PC-3 (cell line): ENCODE measurements at places on chromosomes 2 and 18. TPM values are rescaled to one million over a fixed set of nuclear protein-coding genes. Genes with fewer than 3 reads are reported as not detected.

The C2orf80 gene
- total RNA-seq = not detected in 2 replicates

The ABHD1 gene
- total RNA-seq = 0.36 TPM in 1 of 2 replicates, not detected in the other

The ARL4C gene
- 19.9 and 21.7 TPM in 2 replicates for total RNA-seq

The COBLL1 gene
- 3.6 and 4.3 TPM in 2 replicates for total RNA-seq

The ZBTB7C gene
- total RNA-seq = 1.1 and 1.3 TPM in 2 replicates

The ENOSF1 gene
- total RNA-seq = 44.2 and 61.0 TPM in 2 replicates

DNA sequence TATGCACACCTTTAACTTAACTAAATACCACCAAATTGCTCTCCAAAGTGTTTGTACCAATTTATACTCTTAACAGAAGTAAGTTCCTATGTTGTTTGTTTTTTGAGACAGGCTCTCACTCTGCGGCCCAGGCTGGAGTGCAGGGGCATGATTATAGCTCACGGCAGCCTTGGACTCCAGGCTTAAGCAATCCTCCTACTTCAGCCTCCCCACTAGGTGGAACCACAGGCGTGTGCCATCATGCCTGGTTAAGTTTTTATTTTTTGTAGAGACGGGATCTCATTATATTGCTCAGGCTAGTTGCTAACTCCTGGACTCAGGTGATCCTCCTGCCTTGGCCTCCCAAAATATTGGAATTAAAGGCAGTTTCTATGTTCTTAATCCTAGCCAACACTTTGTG, 13.1 kb upstream of the NAB1 start:
- no peaks in the 10 kb centered on the region for H3K36me3 ChIP-seq
- peaks cover 20% of the 10 kb centered on the region for H3K4me1 ChIP-seq
- no peaks in the 10 kb centered on the region for H3K27me3 ChIP-seq
- no peak for DNase-seq
- no peak overlapping the region for H3K4me3 ChIP-seq
- H3K27ac ChIP-seq = no peak overlapping the region

DNA sequence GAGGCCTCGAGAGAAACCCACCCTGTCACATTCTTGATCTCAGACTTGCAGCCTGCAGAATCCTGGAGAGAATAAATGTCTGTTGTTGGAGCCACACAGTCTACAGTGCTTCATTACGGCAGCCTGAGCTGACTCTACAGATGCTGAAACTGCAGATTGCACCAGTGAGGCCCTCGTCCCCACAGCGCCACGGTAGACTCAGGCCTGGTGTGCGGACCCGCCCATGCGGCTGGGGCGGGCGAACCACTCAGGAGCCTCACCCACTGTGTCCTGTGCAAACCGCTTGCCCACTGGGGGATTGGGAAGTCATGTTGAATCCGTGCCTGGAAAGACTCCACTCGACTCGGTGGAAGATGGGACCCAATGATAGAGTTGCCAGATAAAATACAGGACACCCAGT, 125.2 kb upstream of the COPS8 start:
- H3K4me3 ChIP-seq = no peak overlapping the region
- H3K4me1 ChIP-seq = no peaks in the 10 kb centered on the region
- H3K36me3 ChIP-seq = no peaks in the 10 kb centered on the region
- H3K27me3 ChIP-seq = no peaks in the 10 kb centered on the region
- H3K27ac ChIP-seq = no peak overlapping the region
- no peak for DNase-seq

GRCh38 chr2:37323176-37323780, 1.4 kb downstream of the PRKD3 start:
- H3K4me3 ChIP-seq = peak overlapping the region; percentile 93
- H3K27ac ChIP-seq = no peak overlapping the region
- H3K4me1 ChIP-seq = peaks cover 26% of the 10 kb centered on the region
- H3K36me3 ChIP-seq = no peaks in the 10 kb centered on the region; the same call in 1 of the 2 replicates
- no peak for DNase-seq

GRCh38 chr2:225070811-225071210, 28.5 kb upstream of the DOCK10 start:
- H3K27me3 ChIP-seq = no peaks in the 10 kb centered on the region
- no peak overlapping the region for H3K4me3 ChIP-seq
- H3K36me3 ChIP-seq = no peaks in the 10 kb centered on the region
- no peak for DNase-seq

DNA sequence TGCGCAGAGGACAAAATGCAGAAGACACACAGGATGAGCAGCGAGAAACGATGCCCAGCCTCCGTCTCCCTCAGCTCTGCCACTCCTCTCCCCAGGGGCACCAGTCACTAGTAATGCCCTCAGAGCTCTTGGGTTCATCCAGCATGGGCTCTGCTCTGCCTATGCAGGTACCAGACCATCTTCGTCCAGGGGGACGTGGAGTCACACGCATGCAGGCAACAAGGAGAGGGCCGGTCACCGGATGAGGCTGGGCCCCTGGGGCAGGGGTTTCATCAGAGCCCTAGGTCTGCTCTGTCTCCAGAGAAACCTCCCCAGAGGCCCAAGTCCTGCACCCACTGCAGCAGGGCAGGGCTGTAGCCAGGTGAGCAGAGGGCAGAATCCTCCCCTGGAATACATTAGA, 23.9 kb downstream of the RAB31 start:
- no peak for DNase-seq
- no peak overlapping the region for H3K4me3 ChIP-seq
- no peaks in the 10 kb centered on the region for H3K36me3 ChIP-seq
- H3K27ac ChIP-seq = no peak overlapping the region
- H3K27me3 ChIP-seq = no peaks in the 10 kb centered on the region

DNA sequence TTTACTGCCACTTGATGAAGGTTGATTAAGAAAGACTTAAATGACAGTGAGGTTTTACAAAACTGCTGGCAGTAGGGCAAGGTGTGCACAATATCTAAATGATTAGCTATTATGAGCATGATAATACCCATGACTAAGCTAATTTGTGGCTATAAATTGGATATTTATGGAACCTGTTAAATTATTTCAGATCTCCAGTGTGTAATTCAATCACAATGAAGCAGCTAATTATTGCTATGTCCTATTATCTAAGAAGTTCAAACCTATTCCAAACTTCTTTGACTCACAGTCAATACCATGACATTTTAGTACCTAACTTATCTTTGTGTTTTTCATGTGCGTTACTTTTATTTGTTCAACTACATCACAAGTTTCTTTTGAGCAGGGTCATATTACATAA, 253.8 kb upstream of the MMADHC start:
- no peaks in the 10 kb centered on the region for H3K36me3 ChIP-seq
- H3K27me3 ChIP-seq = no peaks in the 10 kb centered on the region
- no peak for DNase-seq

- H3K27ac ChIP-seq = no peak overlapping the region
- H3K36me3 ChIP-seq = no peaks in the 10 kb centered on the region
- peaks cover 16% of the 10 kb centered on the region; the same call in 1 of the 2 replicates for H3K27me3 ChIP-seq
- H3K4me3 ChIP-seq = no peak overlapping the region
These were observed 25.5 kb upstream of the EXOC6B start for GRCh38 chr2:72851333-72851732.

DNA sequence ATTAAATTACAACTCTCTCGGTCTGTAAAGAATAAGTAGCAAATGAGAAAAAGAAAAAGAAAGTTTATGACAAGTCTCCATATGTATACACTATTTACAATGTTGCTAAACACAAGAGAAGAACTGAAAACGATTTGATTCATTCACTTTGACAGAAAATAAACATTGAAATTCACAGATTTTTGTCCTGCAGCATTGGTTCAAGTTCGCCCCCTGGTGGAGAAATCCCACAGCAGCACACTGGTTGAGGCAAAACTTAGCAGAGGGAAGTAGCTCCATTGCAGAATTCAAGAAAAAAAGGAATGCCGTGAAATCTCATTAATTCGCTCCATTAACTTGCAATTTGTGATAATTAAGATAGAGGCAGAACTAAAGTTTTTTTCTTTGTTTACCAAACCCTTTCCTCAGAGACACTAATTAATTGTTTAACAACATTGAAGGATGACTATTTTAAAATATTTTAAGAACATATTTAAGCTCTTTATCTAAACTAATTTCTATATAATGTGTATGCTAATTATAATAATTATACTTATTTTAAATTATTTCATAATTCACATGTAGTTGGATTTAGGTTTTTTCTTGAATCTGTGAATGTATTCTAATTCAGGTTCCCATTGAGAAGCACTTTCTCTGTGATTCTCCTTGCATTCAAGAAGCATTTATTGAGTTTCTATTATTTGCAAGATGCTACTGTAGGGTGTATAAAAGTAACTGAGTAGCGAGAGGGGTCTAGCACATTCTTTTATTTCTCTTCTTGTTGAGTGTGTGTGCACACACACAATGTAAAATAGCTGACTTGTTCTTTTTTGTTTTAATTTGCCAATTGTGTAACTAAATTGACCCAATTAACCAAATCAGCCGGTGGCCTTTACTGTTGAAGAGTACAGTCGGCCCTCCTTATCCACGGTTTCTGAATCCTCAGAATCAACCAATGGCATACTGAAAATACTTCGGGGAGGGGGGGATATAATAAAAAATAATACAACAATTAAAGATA, 74.1 kb downstream of the COL4A3 start:
- H3K4me1 ChIP-seq = no peaks in the 10 kb centered on the region

- no peaks in the 10 kb centered on the region for H3K36me3 ChIP-seq
- H3K4me1 ChIP-seq = no peaks in the 10 kb centered on the region
- peak; percentile 37 for DNase-seq
- no peak overlapping the region for H3K4me3 ChIP-seq
These were observed 417.6 kb upstream of the LINC00305 start for GRCh38 chr18:64566456-64566855.

DNA sequence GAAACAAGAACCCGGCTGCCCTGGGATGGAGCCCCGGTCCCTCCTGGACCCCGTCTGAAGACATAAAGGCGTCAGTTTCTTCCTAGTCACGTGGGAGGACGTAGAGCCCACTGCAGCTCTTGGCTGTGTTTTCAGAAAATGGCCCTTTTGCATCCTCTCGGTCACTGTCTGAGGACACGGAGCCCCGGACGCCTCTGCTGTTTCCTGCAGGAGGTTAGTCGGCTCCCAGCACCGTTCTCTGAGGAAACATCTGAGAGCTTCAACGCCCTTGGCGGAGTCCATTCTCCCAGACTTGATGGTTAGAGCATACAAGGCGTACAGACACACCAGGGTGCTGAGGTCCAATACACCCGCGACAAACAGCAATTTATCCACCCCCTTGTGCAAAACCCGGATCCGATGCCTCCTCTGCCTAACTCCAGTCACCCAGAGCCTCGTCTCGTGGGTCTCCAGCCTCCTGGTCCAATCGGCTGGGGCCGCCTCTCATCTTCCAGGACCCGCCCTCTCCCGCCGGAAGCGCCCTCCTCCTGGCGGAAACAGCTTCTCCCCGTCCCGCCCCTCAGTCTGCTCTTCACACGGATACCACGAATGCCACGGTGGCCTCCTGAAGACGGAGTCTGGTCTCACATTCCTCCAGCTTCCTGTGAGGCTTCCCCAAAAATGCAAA, 119.4 kb downstream of the TMEM18 start:
- peaks cover 72% of the 10 kb centered on the region for H3K27me3 ChIP-seq
- no peak for DNase-seq
- H3K27ac ChIP-seq = no peak overlapping the region

DNA sequence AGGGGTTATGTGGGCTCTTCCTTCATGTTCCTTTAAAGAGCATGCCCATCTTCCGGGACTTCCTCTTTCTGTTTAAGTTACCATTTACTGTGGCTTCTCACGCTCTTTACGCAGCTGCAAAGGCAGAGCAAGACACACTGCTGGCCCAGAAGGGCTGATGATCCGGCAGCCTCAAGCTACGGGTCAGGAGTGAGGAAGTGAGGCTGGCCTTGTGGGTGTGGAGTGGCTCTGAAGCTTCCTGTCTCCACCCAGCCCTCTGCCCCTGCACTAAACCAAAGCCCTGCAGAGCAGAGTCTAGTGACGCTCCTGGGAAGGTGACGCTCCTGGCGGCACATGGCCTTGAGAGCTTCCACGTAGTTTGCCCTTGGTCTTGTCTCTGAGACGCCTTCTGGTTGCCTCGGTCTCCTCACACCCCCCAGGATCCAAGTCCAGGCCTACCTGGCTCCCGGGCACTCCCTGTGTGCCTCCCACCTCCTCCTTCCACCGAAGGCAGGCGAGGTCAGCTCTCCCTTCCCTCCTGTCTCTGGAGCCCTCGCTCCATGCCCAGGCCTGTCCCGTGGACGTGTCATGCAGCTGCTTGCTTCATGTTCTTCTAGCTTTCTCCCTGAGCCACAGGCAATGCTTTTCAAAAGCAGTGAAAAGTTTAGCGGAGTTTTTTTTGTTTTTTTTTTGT, 50.3 kb downstream of the ARL4C start:
- H3K27ac ChIP-seq = no peak overlapping the region
- no peak for DNase-seq
- H3K27me3 ChIP-seq = no peaks in the 10 kb centered on the region
- no peak overlapping the region for H3K4me3 ChIP-seq

GRCh38 chr2:3126911-3127621, 250.6 kb downstream of the EIPR1 start:
- H3K4me3 ChIP-seq = no peak overlapping the region
- no peak overlapping the region for H3K27ac ChIP-seq
- no peaks in the 10 kb centered on the region for H3K36me3 ChIP-seq
- no peaks in the 10 kb centered on the region for H3K4me1 ChIP-seq
- no peaks in the 10 kb centered on the region; the same call in 1 of the 2 replicates for H3K27me3 ChIP-seq

DNA sequence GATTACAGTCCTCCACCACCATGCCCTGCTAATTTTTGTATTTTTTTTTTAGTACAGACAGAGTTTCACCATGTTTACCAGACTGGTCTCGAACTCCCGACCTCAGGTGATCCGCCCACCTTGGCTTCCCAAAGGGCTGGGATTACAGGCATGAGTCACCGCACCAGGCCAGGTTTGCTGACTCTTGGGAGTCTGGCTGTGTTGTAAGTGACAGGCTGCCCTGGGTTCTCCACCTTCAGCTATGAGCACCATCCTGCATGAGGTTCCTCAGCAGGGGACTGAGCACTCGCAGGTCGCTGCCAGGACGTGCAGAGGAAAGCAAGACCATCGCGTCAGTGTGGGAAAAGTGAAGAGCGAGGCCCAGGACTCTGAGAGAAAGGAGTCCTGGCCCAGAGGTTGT, 112.6 kb upstream of the NDUFV2 start:
- no peaks in the 10 kb centered on the region for H3K27me3 ChIP-seq
- no peak overlapping the region for H3K27ac ChIP-seq
- DNase-seq = peak; percentile 21
- H3K4me3 ChIP-seq = no peak overlapping the region
- H3K36me3 ChIP-seq = no peaks in the 10 kb centered on the region
- H3K4me1 ChIP-seq = peaks cover 7% of the 10 kb centered on the region

GRCh38 chr2:159185401-159186130, 100.9 kb downstream of the WDSUB1 start:
- DNase-seq = peak; percentile 31
- no peak overlapping the region for H3K4me3 ChIP-seq
- H3K27ac ChIP-seq = no peak overlapping the region
- peaks cover 6% of the 10 kb centered on the region; the same call in 1 of the 2 replicates for H3K36me3 ChIP-seq

GRCh38 chr2:10375570-10376281, 72.4 kb downstream of the ODC1 start:
- H3K36me3 ChIP-seq = peaks cover 6% of the 10 kb centered on the region; the same call in 1 of the 2 replicates
- no peak for DNase-seq
- H3K4me3 ChIP-seq = no peak overlapping the region
- H3K27me3 ChIP-seq = no peaks in the 10 kb centered on the region
- no peaks in the 10 kb centered on the region for H3K4me1 ChIP-seq

- no peaks in the 10 kb centered on the region for H3K36me3 ChIP-seq
- peaks cover 28% of the 10 kb centered on the region for H3K4me1 ChIP-seq
- peak overlapping the region; percentile 83 for H3K27ac ChIP-seq
- H3K27me3 ChIP-seq = no peaks in the 10 kb centered on the region
These were observed 48.8 kb downstream of the HAUS1 start for GRCh38 chr18:46152808-46153617.
